Right atrium auricular region (tissue), 2 donors: ENCODE measurements at places on chromosomes 6 and 20. TPM values are rescaled to one million over a fixed set of nuclear protein-coding genes. Genes with fewer than 3 reads are reported as not detected.

DNA sequence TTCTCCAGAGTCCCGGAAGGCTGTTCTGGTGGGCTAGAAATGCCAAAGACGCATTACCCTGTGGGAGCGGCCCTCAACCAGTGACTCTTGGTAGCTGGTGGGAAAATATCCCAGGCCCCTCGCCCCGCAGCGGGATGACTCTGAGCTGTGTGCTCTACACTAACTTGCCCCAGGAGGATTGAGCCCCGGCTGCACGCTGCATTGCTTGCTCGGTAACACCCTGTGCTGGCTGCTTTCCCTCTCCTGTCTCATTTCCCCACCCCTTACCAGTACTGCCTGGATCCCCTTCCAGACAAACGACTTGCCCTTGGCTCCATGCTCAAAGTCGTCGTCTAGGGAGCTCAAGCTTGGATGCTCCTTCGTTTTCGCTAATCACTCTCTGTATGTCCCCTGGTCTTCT lies 411.8 kb upstream of the SULF2 start:
- no peak overlapping the region for H3K27ac ChIP-seq
- H3K36me3 ChIP-seq, result no peaks in the 10 kb centered on the region
- H3K4me3 ChIP-seq, result no peak overlapping the region
- DNase-seq, result no peak

DNA sequence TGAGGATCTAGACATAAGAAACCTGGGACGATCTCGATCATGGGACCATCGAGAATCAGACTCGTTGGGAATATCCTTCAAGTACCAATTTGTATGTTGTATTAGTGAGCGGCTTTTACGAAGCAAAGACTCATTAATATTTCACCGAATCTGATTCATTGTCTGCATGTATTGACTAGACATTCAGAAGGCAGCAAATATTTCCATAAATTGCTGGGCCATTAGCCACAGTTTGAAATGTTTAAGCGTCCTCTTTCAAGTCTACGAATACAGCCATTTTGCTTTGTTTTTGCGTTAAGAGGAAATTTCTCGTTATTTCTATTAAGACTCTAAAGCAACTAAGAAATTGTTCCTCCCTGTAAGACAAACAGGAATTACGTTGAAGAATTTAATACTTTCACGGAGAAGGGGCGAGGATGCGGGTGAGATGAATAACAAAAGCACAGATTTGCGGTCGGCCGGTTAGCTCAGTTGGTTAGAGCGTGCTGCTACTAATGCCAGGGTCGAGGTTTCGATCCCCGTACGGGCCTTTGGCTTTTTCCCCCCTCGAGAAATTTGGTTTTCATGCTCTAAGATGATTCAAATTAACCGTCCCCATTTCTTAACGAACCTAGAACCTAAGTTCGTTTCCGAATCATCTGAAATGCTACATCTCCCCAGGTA lies 18.5 kb downstream of the POM121L2 start:
- H3K36me3 ChIP-seq, result no peaks in the 10 kb centered on the region
- no peak for DNase-seq
- no peak overlapping the region for H3K4me3 ChIP-seq
- no peak overlapping the region for H3K27ac ChIP-seq
- H3K4me1 ChIP-seq, result no peaks in the 10 kb centered on the region

DNA sequence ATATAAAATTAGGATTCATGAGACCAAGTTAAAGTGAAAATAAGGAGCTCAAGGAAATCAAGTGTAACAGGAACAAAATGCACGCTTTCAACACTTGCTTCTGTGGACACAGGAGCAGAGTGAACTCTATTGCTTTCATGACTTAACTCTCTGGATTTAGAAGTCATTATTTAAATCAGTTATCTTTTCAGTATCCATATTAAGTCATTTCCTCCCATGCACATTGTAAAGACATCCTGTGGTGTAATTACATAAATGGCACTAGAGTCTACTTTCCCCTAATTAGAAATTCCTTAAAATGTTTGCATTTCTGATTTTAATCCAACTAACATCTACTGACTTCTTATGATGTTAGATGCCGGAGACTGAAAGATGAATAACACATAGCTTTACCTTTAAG lies 88.0 kb downstream of the INSM1 start:
- H3K27ac ChIP-seq, result peak overlapping the region; percentile 27
- no peaks in the 10 kb centered on the region for H3K4me1 ChIP-seq
- no peak overlapping the region for H3K4me3 ChIP-seq
- no peaks in the 10 kb centered on the region for H3K27me3 ChIP-seq
- H3K36me3 ChIP-seq, result peaks cover 6% of the 10 kb centered on the region

GRCh38 chr20:34875642-34876405 lies 588 bp upstream of the ACSS2 start:
- H3K4me1 ChIP-seq, result peaks cover 53% of the 10 kb centered on the region
- DNase-seq, result peak; percentile 99
- peak overlapping the region; percentile 77 for H3K4me3 ChIP-seq
- no peaks in the 10 kb centered on the region for H3K27me3 ChIP-seq
- peak overlapping the region; percentile 85 for H3K27ac ChIP-seq

GRCh38 chr6:31272836-31273626 lies 1.1 kb upstream of the HLA-C start:
- H3K4me3 ChIP-seq, result peak overlapping the region; percentile 55
- peak overlapping the region; percentile 73 for H3K27ac ChIP-seq
- DNase-seq, result no peak

DNA sequence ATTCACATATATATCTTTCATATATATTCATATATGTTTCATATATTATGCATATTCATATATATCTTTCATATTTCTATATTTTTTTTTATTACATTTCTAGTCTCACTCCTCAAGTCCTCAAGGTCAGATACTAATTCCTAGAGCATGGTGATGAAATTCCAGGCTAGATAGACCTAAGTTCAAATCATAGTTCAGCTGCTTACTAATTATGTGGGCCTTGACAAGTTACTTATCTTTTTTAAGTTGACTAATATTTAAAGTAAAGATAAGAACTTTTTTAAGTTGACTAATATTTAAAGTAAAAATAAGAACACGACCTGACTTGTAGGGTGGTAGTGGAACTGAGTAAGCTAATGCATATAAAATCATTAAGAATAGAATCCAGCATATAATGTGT lies 495.6 kb upstream of the MAN1A1 start:
- H3K27me3 ChIP-seq, result no peaks in the 10 kb centered on the region
- no peak for DNase-seq
- no peak overlapping the region for H3K27ac ChIP-seq
- no peak overlapping the region for H3K4me3 ChIP-seq
- no peaks in the 10 kb centered on the region for H3K36me3 ChIP-seq

DNA sequence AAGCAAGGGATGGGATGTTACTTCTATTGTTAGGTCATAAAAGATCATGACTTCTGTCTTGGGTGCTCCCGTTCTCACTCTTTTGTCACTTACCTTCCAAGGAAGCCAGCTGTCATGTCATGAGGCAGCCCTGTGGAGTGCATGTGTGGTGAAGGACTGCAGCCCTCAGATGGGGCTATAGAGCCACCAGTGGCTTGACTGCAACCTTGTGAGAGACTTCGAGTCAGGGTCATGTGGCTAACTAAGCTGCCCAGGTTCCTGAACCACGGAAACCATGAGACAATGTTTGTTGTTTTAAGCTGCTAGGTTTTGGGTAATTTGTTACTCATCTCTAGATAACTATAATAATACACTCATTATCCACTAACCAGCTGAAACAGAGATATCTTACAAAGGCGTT lies 477.1 kb downstream of the BTBD3 start:
- no peaks in the 10 kb centered on the region for H3K4me1 ChIP-seq
- no peaks in the 10 kb centered on the region for H3K27me3 ChIP-seq
- no peak for DNase-seq
- no peak overlapping the region for H3K27ac ChIP-seq
- no peak overlapping the region for H3K4me3 ChIP-seq
- no peaks in the 10 kb centered on the region for H3K36me3 ChIP-seq

- no peaks in the 10 kb centered on the region for H3K27me3 ChIP-seq
- H3K36me3 ChIP-seq, result no peaks in the 10 kb centered on the region
- H3K4me1 ChIP-seq, result no peaks in the 10 kb centered on the region
- no peak for DNase-seq
- H3K27ac ChIP-seq, result no peak overlapping the region
Measured at GRCh38 chr20:7094438-7094997, 327.0 kb downstream of the BMP2 start.

Gene PRDM13
- not detected for total RNA-seq

- peak; percentile 61 for DNase-seq
- no peaks in the 10 kb centered on the region for H3K27me3 ChIP-seq
- peaks cover 18% of the 10 kb centered on the region for H3K4me1 ChIP-seq
Measured at GRCh38 chr6:144582939-144583613, 297.9 kb downstream of the UTRN start.

GRCh38 chr6:36340618-36341454 lies 4.1 kb upstream of the BNIP5 start:
- no peaks in the 10 kb centered on the region for H3K27me3 ChIP-seq
- peak overlapping the region; percentile 24 for H3K4me3 ChIP-seq
- H3K36me3 ChIP-seq, result no peaks in the 10 kb centered on the region
- DNase-seq, result peak; percentile 80
- peak overlapping the region; percentile 45 for H3K27ac ChIP-seq

Gene TMEM244
- total RNA-seq, result not detected

GRCh38 chr6:24795106-24795505 lies 3.6 kb downstream of the ARMH2 start:
- DNase-seq, result no peak
- no peaks in the 10 kb centered on the region for H3K27me3 ChIP-seq
- H3K36me3 ChIP-seq, result no peaks in the 10 kb centered on the region
- no peaks in the 10 kb centered on the region for H3K4me1 ChIP-seq
- no peak overlapping the region for H3K27ac ChIP-seq
- H3K4me3 ChIP-seq, result no peak overlapping the region

DNA sequence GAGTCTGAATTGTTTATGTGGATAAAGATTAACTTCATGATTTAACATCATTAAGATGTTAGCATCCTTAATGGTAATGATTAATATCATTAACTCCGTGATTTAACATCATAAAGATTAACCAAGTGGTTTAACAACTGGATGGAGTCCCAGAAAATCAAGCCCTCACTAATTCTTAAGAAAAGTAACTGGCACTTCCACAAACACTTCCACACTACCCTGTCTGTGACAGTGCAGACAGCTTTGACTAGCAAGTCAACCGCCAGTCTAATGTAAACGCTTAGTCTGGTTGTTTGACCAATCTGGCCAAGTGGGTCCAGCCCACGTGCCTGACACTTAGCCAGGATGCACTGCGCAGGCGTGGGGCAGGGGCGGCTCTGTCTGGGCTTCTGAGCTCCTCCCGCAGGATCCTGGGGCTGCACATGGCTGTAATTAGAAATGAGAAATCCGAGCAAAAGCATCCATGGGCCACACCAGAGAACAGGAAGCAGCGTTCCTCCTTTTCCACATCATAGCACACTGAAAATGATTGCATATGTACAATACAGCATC lies 424.2 kb downstream of the FOXA2 start:
- no peaks in the 10 kb centered on the region for H3K4me1 ChIP-seq
- H3K27ac ChIP-seq, result no peak overlapping the region
- H3K36me3 ChIP-seq, result no peaks in the 10 kb centered on the region
- H3K4me3 ChIP-seq, result no peak overlapping the region
- no peak for DNase-seq

Gene IL17A
- total RNA-seq, result not detected

Gene RAE1
- total RNA-seq, result 11.6 TPM

DNA sequence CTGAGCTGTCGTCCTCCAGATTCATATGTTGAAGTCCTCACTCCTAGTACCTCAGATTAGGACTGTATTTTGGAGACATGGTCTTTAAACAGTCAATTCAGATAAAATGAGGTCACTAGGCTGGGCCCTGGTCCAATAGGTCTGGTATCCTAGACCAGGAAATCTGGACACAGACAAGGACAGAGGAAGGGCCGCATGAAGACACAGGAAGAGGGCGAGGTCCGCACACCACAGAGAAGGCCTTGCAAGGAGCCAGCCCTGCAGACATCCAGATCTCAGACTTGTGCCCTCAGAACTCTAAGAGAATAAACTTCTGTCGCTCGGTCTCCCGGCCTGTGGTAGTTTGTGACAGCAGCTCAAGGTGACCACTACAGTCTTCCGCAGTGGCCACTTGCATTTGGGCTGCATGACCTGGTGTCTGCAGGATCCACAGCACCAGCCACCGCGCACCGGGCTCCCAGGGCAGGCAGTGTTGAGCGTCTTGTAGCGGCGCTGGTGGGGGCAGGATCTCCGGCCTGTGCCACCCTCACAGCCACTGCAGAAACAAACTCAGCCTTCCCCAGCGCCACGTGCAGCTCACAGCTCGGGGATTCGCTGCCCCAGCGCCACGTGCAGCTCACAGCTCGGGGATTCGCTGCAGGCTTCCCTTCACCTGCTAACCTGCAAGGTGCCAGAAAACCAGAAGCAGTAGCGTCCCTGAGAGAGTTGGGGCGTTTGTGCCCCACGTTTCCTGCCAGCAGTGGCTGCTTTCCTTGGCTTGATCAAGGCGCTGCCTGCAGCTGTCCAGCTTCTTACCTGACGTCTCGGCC lies 6.0 kb upstream of the RBM38 start:
- DNase-seq, result no peak
- no peaks in the 10 kb centered on the region for H3K36me3 ChIP-seq
- H3K27ac ChIP-seq, result no peak overlapping the region
- peaks cover 30% of the 10 kb centered on the region for H3K4me1 ChIP-seq
- no peak overlapping the region for H3K4me3 ChIP-seq

- peaks cover 59% of the 10 kb centered on the region for H3K4me1 ChIP-seq
- no peaks in the 10 kb centered on the region for H3K27me3 ChIP-seq
- no peaks in the 10 kb centered on the region for H3K36me3 ChIP-seq
- no peak overlapping the region for H3K4me3 ChIP-seq
Measured at GRCh38 chr6:156943166-156943565, 166.0 kb downstream of the ARID1B start.

DNA sequence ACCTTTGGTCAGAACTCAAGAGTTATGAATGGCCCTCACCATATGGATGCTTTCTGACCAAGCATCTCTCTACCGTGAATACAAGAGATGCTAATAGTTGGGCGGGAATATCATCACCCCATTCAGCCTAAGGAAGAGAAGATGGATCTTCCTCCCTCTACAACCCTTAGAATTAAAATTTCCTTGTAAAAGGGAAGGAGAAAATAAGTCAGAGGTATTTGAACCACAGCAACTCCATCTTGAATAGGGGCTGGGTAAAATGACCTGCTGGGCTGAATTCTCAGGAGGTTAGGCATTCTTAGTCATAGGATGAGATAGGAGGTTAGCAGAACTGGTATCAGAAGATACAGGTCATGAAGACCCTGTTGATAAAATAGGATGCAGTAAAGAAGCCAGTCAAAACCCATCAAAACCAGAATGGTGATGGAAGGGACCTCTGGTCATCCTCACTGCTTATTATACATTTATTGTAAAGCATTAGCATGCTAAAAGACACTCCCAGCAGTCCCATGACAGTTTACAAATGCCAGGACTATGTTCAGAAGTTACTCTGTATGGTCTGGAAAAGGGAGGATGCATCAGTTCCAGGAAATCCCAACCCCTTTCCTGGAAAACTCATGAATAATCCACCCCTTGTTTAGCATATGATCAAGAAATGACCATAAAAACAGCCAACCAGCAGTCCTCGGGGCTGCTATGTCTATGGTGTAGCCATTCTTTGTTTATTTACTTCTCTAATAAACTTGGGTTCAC lies 101.2 kb downstream of the DTNBP1 start:
- no peaks in the 10 kb centered on the region for H3K36me3 ChIP-seq
- H3K4me1 ChIP-seq, result no peaks in the 10 kb centered on the region
- no peak for DNase-seq

Gene RAET1G
- 1.6 TPM for total RNA-seq

GRCh38 chr6:273551-274058 lies 18.7 kb upstream of the DUSP22 start:
- no peak overlapping the region for H3K27ac ChIP-seq
- DNase-seq, result no peak
- H3K36me3 ChIP-seq, result no peaks in the 10 kb centered on the region
- no peak overlapping the region for H3K4me3 ChIP-seq
- no peaks in the 10 kb centered on the region for H3K4me1 ChIP-seq

GRCh38 chr6:47256981-47257730 lies 52.5 kb downstream of the TNFRSF21 start:
- peaks cover under 1% of the 10 kb centered on the region for H3K36me3 ChIP-seq
- H3K4me1 ChIP-seq, result no peaks in the 10 kb centered on the region
- no peak overlapping the region for H3K4me3 ChIP-seq
- DNase-seq, result no peak
